ENCODE measurements at places on chromosomes 2 and 18.

- no peak for DNase-seq
Observed at GRCh38 chr2:86809481-86810121, 18.9 kb upstream of the CD8A start.

DNA sequence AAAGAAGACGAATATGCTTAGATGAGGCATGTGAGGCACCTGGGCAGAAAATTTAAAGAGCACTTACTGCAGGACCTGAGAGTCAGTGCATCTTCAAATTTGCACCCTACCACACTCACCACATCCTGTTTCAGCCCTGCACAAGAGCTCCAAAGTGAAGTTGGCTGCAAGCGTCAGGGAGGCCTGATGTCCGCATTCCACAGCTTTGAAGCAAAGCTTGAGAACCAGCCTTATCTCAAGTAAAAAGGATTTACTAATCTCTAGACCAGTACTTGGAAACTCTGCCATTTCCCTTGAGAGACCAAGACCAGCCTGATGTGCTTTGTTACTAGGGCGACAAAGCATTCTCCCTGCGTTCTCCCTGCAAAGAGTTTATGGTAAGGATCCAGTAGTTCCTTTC is 3.4 kb upstream of the ASNSD1 start:
- no peak for DNase-seq

DNA sequence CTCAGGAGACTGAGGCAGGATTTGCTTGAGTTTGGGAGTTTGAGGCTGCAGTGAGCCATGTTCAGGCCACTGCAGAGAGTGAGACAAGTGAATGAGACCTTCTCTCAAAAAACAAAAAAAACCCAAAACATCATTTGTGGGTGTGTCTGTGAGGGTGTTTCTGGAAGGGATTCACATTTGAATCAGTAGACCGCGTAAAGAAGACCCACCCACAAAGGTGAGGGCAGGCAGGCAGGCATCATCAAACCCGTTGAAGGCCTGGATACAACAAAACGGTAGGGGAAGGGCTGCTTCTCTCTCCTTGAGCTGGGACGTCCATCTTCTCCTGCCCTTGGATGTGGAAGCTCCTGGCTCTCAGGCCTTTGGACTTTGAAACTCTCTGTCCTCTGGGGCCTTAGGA is 25.4 kb downstream of the CDKL4 start:
- no peak for DNase-seq

- no peak for DNase-seq
Observed at GRCh38 chr2:85523903-85524335, 15.0 kb upstream of the MAT2A start.

DNA sequence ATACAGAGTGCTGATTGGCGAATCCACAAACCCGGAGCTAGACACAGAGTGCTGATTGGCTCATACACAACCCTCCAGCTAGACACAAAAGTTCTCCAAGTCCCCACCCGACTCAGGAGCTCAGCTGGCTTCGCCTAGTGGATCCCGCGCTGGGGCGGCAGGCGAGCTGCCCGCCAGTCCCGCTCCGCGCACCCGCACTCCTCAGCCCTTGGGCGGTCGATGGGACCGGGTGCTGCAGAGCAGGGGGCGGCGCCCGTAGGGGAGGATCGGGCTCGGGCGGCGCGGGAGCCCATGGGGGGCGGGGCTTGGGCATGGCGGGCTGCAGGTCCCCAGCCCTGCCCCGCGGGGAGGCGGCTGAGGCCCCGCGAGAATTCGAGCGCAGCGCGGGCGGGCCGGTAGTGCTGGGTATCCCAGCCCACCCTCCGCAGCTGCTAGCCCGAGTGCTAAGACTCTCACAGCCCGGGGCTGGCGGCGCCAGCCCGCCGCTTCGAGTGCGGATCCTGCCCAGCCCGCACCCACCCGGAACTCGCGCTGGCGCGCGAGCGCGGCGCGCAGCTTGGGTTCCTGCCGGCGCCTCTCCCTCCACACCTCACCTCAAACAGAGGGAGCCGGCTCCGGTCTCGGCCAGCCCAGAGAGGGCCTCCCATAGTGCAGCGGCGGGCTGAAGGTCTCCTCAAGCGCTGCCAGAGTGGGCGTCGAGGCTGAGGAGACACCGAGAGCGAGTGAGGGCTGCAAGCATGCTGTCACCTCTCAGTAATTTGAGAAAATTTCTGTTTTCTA is 75.5 kb upstream of the ATP5MC3 start:
- no peak for DNase-seq

DNA sequence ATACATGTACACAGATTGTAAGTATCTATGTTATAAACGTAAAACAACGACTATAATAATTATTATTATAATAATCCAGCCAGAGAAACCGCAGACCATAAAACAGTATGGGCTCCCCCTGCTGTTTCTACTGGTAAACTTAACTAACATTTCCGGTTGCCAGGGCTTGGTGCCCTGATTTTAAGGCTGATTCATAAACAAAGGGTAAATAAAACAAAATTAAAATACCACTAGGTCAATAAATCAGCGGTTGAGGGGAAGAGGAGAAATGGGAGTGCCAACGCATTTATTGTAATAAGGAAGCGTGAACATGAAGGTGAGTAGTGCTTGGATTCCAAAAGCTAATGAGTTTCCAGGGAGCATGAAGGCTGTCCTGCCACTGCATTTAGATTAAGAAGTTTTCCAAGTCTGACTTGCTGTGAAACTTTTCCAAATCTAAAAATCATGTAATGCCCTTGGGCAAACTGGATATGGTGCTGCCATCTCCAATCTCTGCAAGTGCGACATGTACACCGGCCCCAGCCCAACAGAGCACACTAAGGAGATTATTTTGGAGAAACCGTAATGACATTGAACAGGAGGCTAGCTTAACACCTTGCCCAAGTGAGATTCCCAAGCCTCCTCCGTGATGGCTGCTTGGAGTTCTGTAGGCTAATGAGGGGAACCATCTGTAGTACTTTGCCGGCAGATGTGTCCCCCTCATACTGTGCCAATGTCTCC is 50.7 kb upstream of the HNRNPA3 start:
- DNase-seq = peak; percentile 38

GRCh38 chr18:75215663-75216062 is 5.1 kb downstream of the TSHZ1 start:
- DNase-seq = peak; percentile 70

GRCh38 chr18:49819823-49820671 is 6.7 kb upstream of the ACAA2 start:
- DNase-seq = no peak

- DNase-seq = no peak
Observed at GRCh38 chr2:105912081-105912480, 167.4 kb downstream of the NCK2 start.

DNA sequence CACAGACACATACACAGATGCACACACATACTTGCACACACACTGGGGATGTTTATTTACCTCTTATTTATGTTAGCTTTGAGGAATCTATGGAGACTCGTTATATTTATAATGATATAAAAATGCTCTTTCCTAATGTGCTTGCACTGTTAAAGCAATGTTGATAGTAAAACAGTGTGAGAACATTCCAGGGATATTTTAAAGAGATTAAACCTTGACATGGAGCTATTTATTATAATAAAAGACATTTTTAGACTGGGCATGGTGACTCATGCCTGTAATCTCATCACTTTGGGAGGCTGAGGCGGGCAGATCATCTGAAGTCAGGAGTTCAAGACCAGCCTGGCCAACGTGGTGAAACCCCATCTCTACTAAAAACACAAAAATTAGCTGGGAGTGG is 557.3 kb upstream of the ZNF804A start:
- no peak for DNase-seq

- no peak for DNase-seq
Observed at GRCh38 chr2:128467321-128467969, 148.8 kb upstream of the HS6ST1 start.

DNA sequence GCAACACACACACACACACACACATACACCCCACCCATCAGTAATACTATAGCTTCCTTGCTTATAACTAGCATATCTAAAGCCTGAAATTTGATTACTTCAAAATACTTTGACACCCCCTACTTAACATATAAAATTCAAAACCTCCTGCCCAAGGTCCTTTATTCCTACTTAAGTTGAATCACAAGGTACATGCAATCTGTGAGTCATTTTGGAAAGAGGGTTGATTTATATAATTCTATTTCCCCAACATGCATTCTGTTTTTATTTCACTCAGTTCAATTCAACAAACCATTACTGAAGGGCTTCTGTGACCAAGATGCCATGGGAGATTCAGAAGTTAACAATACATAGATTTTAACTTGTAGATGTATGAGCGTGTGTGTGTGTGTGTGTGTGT is 420.7 kb downstream of the METTL4 start:
- no peak for DNase-seq

GRCh38 chr2:123695426-123695825 is 329.7 kb upstream of the CNTNAP5 start:
- no peak for DNase-seq

Measured in NCI-H526 treated with DMSO at 0.1 percent for 48 hours (cell line).